LoVo (cell line): ENCODE measurements at places on chromosomes 7 and 10.
A peak's percentile ranks its signal among the peaks of the same experiment; 100 is the strongest.

- DNase-seq, result no peak
These were observed 62.1 kb upstream of the COL1A2 start for GRCh38 chr7:94332571-94332970.

- DNase-seq, result no peak
These were observed 44.2 kb upstream of the TES start for GRCh38 chr7:116166156-116166555.

GRCh38 chr7:102205915-102206314 is 80.8 kb upstream of the SH2B2 start:
- DNase-seq, result no peak

DNA sequence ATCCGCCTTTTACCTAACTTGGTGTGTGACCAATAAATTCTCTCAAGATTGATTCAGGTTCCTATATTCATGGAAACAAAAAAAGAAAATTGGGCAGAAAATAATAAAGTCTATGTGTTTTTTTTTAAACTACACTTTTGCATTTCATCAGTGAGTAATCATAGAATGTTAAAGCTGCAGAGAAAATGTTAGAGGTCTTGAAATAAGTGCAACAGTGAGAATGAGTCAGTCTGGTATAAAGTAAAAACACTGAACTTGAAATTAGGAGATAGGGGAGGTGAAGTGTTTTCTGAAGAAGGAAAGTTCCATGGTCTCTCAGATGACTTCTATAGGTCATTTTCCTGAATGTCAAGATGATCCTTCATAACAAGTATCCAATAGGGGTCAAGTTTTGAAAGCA is 202.6 kb upstream of the NRP1 start:
- no peak for DNase-seq

DNA sequence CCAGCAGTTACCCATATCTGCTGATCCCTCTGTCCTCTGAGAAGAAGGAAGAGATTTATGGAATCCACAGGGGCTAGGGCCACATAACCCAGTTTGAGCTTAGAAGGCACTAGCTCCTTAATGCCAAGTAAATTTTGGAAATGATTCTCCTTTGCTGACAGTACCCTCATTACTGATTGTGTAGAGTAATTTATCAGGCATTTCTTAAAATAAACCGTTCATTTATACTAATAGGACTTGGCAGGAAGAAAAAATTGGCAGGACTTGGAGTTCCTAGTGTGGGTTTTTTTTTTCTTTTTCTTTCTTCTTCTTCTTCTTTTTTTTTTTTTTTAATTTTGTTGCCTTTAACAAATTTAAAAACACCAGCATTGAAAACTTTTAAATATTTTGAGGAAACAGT is 645.7 kb downstream of the SUGCT start:
- no peak for DNase-seq

DNA sequence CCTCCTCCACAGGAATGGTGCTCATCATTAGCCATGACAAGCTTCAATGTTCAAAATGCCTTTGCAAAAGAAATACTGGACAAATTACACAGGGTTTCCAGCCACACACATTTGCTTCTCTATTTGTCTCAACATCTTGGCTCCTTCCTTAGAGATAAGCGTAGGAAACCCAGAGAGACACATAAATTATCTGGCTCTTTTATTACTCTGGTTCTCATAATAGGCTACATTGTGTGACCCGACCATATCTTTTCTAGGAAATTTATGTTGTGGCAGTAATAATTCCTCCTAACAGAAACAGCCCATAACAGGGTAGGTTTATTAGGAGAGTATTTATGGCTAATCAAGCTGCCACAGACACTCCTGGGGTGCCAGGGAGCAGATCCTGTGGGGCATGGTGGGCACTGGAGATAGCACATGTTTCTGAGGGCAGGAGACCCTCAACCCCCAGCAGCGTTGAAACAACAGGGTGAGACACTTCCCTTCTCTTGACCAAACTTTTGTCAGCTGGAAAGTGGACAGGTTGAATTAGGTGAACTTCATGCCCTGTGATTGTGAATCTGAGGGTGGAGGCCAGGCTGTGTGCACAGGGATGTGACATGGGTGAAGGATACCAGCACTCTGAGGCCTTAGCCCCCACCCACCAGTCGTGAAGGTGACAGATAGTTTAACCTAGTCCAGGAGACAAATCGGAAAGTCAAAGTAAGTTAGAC is 295.9 kb upstream of the ZNF32 start:
- no peak for DNase-seq

- DNase-seq, result no peak
These were observed 233.4 kb downstream of the ARHGAP12 start for GRCh38 chr10:31694929-31695837.

DNA sequence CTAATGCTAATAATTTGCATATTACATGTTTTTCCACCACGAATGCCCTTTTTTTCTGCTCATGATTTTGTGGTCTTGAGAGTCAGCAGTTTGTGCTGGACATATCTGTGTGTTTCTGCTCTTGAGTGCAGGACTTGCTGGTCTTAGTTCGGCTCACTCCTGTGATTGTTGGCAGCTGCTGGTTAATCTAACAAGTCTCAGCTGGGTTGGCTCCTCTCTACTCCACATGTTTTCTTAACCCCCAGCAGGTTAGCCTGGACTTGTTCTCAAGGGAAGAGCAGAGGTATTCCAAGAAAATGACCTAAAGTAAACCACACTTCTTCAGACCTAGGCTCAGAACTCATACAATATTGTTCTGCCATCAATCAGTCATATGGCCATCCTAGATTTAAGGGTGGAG is 1238.9 kb downstream of the XPNPEP1 start:
- DNase-seq, result no peak

DNA sequence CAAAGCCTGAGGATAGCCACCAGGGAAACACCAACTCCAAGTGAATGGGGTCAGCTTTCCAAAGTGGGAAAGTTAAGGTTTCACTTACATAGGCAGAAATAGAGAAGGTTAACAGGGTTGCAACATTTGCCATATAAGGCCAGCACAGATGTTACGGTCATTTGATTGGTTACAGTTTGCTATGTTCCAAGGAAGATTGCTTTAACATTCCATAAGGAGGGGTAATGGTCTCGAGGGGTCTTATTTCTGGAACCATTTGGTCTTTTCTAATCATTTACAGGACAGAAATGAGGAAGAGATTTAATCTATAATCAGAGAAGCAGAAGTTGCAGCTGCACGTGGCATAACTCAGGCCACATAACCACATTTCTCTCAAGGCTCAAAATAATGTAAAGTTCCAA is 679.4 kb upstream of the C7orf33 start:
- DNase-seq, result no peak

DNA sequence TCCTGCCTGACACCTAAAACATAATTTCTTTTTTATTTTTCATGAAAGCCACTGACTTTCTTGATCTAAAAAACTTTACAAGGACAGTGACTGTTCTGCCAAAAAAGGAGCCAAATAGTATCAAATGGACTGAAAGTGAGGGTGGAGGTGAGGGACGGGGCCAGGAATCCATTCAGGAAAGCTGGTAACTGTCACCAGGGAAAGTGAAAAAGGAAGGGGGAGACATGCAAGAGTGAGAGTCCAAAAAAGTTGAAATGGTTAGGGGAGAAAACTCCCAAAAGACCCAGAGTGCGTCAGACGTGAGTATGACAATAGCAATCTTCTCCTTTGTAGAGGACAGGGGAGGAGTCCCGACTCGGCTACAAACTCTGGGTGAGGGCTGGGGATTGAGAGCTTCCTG is 2.9 kb upstream of the PRAP1 start:
- DNase-seq, result no peak

DNA sequence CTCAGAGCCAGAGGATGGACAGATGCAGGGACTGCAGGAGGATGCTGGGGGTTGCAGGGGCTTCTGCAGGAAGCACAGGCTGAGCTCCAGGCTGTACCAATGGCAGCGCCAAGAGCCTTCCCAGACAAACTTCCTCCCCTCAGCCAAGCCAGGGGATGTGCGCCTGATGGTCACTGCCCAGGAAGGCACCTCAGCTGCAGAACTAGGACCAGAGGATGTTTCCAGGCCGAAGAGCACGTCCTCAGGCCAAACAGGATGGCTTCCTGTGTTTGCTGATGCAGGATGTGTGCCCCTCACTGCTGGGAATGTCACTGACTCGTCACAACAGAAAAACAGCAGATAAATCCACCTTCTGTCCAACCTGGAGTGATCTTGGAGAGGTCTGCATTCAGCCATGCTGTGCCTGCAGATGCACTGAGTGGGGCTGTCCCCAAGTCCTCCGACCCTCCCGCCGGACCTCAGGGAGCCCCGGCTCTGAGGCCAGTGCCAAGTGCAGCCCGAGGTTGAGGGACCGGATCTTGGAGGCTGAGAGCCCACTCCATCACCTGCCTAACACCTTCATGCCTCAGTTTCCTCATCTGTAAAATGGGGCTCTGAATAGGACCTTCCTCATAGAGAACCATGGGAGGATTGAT is 152.5 kb upstream of the CHST15 start:
- no peak for DNase-seq

DNA sequence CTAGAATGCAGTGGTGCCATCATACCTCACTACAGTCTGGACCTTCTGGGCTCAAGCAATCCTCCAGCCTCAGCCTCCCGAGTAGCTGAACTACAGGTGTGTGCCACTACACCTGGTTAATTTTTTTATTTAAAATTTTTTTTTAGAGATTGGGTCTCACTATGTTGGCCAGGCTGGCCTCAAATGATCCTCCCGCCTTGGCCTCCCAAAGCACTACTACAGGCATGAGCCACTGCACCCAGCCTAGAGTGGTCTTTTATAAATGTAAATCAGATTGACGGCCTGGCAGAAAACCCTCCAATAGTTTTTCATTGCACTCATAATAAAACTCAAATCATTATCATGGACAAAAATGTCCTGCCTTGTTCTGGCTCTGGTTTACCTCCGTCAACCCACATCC is 201.7 kb upstream of the PLXNA4 start:
- no peak for DNase-seq

DNA sequence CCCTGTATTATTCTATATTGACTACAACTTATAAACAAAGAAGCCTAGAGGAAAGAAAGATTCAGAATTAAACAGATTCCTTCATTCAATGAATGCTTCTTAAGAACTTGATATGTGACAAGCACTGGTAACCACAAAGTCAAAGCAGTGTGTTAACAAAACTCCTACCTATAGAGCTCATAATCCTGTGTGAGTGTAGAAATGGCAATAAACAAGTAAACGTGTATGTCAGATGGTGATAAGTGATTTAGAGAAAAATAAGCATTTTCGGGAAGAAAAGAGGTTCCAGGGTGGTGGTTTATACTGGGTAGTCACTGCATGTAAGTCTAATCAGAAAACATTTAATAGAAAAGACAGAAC is 141.3 kb downstream of the JMJD1C start:
- DNase-seq, result no peak

GRCh38 chr7:68176974-68177373 is 1180.3 kb downstream of the TYW1 start:
- peak; percentile 51 for DNase-seq

- DNase-seq, result peak; percentile 53
These were observed 33.3 kb upstream of the XPNPEP1 start for GRCh38 chr10:109956454-109957091.
